ENCODE measurements at places on chromosomes 11 and 22.

DNA sequence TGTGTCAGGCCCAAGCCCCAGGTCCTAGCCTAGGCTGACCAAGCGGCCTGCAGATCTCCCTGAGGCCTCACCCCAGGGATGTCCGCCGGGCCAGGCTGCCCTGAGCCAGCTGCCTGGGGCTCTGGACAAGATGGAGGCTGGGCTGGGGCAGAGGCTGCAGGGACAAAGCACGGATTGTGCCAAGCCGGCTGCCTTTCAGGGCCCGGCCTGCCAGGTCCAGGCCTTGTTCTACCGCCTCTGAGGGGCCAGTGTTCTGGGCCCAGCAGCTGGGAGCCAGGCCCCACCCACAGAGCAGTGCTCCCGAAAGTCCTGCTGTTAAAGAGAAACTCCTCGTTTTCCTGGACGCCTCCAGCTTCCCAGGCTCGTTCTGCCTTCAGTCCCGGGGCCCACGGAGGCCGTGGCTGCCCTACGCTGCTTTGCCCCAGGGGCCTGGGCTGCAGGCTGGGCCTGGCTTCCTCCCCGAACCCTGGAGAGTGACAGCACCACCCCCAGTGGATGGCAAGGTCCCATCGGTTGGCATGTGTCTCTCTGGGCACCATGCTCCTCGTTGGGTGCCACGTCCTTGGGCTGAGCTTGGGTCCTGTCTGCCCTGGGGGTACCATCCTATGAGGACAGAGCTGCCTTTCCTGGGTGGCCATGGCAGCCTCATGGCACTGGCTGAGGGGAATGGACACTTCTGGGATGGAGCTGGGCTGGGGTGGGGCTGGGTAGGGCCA lies 7.6 kb downstream of the BRSK2 start:
- DNase-seq = no peak

DNA sequence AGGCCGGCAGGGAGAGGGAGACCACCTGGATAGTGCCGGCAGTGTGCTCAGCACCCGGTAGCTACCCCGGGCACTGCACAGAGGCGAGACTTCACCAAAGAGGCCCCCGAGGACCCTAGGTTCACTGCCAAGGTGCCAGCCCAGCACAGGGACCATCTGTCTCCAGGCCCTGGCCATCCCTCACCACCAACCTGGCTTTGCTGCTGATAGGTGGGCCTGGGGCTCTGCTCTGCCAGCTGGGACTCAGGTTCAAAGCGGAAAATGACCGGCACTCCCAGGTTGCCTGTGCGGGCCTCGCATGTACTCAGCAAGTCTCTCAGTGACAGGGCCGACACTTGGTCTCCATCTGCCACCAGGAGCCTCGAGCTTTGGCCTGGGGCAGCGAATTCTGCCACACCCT lies 812.2 kb downstream of the BRD1 start:
- no peak for DNase-seq

- DNase-seq = no peak
Measured at GRCh38 chr22:49301398-49302149, 526.1 kb downstream of the BRD1 start.

DNA sequence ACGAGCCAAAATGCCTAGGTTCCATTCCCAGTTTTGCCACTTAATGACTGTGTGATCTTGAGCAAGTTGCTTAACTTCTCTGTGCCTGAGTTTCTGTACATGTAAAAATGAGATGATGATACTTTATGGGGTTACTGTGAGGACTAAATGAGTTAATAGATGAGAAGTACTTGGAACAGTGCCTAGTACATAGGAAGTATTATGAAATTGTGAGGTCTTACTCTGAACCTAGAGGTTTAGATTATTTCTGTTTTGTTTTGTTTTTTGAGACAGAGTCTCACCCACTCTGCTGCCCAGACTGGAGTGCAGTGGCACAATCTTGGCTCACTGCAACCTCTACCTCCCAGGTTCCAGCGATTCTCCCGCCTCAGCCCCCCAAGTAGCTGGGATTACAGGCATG lies 227.0 kb upstream of the POU2AF2 start:
- no peak for DNase-seq

GRCh38 chr11:108945341-108945740 lies 280.5 kb downstream of the DDX10 start:
- no peak for DNase-seq

GRCh38 chr11:133928628-133929059 lies 28.1 kb downstream of the IGSF9B start:
- peak; percentile 93 for DNase-seq

DNA sequence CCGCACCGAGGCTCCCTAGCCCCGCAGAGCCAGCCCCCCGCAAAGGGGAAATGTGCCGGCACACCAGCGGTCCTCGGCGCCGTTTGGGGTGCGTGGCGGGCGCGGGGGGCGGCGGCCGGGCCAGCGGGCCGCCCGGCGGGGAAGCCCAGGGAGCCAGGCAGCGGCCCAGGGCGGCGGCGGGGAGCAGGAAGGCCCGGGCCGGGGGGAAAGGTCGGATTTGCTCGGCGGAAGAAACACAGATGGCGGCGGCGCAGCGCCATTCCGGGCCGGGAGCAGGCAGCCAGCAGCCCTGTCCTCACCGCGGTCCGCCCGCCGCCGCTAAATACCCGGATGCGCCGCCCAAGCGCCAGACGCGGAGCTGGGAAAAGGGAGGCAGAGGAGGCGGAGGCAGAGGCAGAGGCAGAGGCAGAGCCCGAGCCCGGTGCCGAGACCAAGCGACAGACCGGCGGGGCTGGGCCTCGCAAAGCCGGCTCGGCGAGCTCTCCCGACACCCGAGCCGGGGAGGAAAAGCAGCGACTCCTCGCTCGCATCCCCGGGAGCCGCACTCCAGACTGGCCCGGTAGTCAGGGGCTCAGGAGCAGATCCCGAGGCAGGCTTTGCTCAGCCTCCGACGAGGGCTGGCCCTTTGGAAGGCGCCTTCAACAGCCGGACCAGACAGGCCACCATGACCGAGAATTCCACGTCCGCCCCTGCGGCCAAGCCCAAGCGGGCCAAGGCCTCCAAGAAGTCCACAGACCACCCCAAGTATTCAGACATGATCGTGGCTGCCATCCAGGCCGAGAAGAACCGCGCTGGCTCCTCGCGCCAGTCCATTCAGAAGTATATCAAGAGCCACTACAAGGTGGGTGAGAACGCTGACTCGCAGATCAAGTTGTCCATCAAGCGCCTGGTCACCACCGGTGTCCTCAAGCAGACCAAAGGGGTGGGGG lies 2.6 kb upstream of the GCAT start:
- DNase-seq = peak; percentile 62

- DNase-seq = no peak
Measured at GRCh38 chr22:39979048-39979447, 15.7 kb upstream of the FAM83F start.

- no peak for DNase-seq
Measured at GRCh38 chr22:39534591-39535356, 2.2 kb upstream of the RPS19BP1 start.

GRCh38 chr22:26798462-26799065 lies 141.2 kb downstream of the MIAT start:
- DNase-seq = peak; percentile 3

- DNase-seq = no peak
Measured at GRCh38 chr11:74462009-74462408, 5.3 kb downstream of the KCNE3 start.

- no peak for DNase-seq
Measured at GRCh38 chr22:37311761-37312312, 29.5 kb downstream of the CYTH4 start.

- DNase-seq = no peak
Measured at GRCh38 chr11:12214751-12215150, 104.4 kb downstream of the MICAL2 start.

GRCh38 chr11:44709281-44709562 lies 17.5 kb upstream of the TSPAN18 start:
- DNase-seq = no peak

GRCh38 chr11:4436411-4436810 lies 12.7 kb upstream of the OR52K2 start:
- DNase-seq = no peak

DNA sequence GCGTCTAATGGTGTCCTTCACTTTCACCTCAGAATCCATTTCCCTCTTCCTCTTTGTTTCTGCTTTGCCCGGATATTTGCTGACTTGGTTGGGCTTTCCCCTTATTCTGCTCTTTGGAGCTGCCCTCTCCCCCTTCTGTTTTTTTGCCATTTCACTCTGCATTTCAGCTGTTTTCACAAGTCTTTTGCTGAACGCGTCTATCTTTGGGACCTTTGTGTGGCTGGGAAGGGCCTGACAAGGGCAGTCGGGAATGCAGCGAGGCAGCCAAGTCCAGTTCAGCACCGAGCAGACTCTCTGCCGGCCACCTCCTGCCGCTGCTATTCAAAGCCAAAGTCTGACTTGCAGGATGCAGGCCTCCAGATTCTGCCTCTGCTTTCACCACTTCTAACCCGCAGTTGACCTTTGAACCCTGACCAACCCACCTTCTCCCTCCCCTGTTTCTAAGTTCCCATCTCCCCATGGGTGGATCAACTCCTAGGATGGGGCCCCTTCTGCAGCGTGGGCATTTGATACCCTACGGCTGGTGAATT lies 38.2 kb downstream of the FEZ1 start:
- DNase-seq = no peak

DNA sequence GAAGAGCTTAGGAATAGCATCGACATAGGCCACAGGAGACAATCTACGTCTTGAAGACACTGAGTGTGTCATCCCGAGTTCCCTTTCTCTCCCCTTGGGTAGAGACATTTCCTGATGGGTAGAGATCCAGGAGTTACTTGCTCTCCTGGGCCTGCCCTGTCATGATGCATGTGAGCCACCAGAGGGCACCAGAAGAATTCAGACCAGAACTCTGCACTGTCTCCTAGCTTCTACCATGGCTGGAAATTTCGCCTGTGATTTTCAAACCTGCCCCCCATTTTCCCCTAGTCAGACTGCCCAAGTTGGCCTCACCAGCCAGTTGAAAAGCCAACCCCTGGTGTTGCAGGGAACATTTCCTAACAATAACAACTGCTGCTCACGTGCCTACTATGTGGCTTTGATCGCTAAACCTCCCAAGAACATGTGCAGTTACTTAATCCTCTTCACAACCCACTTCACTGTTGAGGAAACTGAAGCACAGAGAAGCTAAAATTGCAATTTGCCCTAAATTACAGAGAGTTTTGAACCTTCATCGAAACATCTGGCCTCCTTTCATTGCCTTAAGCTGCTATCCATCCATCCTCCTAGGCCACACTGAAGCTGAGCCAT lies 47.2 kb downstream of the C11orf58 start:
- peak; percentile 17 for DNase-seq

DNA sequence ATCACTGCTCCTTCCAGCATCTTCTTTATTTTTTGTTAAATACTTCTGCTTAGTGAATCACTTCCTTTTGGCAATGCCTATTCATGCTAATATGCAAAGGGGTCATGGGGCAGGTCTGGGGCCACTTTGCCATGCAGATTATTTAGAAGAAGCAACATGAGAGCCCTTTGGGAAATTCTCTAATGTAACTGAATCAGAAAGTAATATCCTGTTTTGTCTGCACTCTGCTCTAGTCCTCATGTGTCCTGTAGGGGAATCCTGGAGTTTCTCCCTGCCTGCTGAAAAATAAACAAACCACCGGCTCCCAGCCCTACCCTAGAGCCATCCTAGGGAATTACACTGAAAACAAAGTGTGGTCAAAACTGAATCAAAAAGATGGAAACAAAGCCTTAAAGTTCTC lies 176.5 kb upstream of the POU2AF2 start:
- DNase-seq = peak; percentile 25

DNA sequence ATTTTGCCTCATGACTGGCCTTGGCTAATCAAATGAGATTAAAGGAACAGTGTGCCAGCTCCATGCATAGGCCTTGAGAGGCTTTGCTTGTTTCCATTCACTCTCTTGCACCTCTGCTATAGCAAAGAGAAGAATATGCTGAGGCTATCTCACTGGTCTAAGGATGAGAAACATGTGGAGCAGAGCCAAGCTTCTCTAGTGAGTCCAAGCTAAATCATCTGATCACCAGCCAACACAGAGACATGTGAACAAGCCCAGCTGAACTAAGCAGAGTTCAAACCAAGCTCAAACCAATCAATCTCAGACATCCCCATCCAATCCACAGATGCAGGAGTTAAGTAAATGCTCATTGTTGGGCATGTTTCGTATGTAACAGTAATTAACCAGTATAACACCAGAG lies 69.4 kb upstream of the API5 start:
- no peak for DNase-seq

- DNase-seq = no peak
Measured at GRCh38 chr11:66546368-66546965, at the start of gene ACTN3. ACTN3 (plus strand) TSS chr11:66546903; CDS start chr11:66546938, 35 bp downstream.

- no peak for DNase-seq
Measured at GRCh38 chr11:134369656-134370525, 38.1 kb downstream of the GLB1L2 start.

DNA sequence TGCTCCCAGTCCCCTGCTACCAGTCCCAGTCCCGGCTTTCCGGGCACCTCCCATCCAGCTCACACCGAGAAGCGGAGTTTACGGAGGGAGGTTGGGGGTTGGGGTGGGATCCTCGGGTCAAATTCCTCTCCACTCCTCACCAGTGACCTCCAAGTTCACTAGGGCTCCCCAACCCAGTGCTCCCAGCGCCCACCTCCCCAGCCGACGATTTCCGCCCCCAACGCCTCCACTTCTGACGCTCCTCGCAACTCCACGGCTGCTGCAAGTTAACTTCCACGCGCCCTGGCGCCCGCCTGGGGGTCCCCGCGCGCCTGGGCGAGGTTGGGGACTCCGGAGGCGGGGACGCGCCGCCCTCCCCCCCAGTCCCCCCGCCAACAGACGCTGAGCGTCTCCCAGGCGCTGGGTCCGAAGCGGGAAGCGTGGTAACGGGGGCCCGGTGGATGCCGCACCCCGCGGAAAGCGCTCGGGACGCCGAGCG lies 526 bp downstream of the TPST2 start:
- DNase-seq = peak; percentile 2

GRCh38 chr11:21464601-21465193 lies 728.2 kb upstream of the ANO5 start:
- no peak for DNase-seq

GRCh38 chr11:11311169-11311568 lies 41.9 kb downstream of the CSNK2A3 start:
- DNase-seq = no peak

DNA sequence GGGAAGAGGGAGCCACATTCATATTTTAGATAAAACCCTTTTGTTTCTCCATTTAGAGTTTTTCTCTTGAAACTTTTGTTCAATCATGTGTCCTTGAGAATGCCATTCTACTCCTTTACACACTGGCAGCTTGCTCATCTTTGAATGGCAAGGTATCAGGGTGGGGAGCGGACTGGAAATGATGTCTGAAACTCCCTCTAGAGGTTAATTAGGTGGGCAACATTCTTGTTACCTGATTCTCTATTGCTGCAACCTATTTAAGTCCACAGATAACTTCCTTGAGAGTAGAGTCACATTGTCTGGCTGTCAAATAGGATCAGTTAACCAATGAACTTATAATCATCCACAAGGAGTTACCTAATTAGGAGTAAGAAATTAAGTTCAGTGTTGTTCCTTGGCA lies 533.6 kb upstream of the API5 start:
- DNase-seq = no peak

DNA sequence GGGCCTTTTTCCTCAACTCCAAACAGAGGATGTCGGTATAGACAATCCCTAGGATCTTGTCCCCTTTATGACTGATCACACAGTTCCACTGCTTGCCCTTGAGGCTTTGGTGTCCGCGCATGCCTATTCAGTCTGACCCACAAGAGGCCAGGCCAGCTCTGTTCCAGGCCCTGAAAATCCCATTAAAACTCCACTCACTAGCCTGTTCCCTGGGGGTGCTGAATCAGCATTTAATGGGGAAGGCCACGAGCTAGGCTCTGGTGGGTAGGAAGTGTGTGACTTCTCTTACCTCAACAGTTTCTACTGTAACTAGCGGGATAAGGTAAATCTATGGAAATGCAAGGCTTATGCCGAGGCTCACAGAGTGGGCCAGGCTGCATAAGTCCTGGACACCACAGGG lies 117.7 kb downstream of the PTPRJ start:
- no peak for DNase-seq

GRCh38 chr11:72072348-72072747 lies 8.0 kb downstream of the NUMA1 start:
- DNase-seq = no peak
